Umbilical cord (tissue), 2 donors: ENCODE measurements at places on chromosomes 12 and 14. TPM values are rescaled to one million over a fixed set of nuclear protein-coding genes. Genes with fewer than 3 reads are reported as not detected.

DCAF11 gene
- total RNA-seq, result 37.3 TPM

HOXC11 gene
- 7.7 TPM for total RNA-seq

IL31 gene
- total RNA-seq, result not detected

HRK gene
- 0.96 TPM for total RNA-seq

MUCL1 gene
- not detected for total RNA-seq

TAS2R43 gene
- total RNA-seq, result 1.4 TPM

NPFF gene
- total RNA-seq, result not detected

AQP5 gene
- 7.2 TPM for total RNA-seq

OR6C4 gene
- total RNA-seq, result 5.5 TPM

PLCZ1 gene
- total RNA-seq, result 21.7 TPM

SLC25A21 gene
- 1.7 TPM for total RNA-seq

PPP1R36 gene
- total RNA-seq, result 4.1 TPM

SLC4A8 gene
- 2.6 TPM for total RNA-seq

GALNT6 gene
- 6.3 TPM for total RNA-seq

KIF5A gene
- 2.2 TPM for total RNA-seq

TRHDE gene
- total RNA-seq, result 94.6 TPM

FICD gene
- 6.5 TPM for total RNA-seq

RGS6 gene
- 4.3 TPM for total RNA-seq

B4GALNT1 gene
- total RNA-seq, result 1.4 TPM

CCDC38 gene
- total RNA-seq, result 20.9 TPM
